ENCODE measurements at places on chromosomes 6 and 20.

- DNase-seq, result no peak
Observed at GRCh38 chr20:40471261-40471629, 217.8 kb downstream of the MAFB start.

GRCh38 chr6:166242888-166243287 is 65.3 kb downstream of the PRR18 start:
- DNase-seq, result no peak

GRCh38 chr6:62904687-62905086 is 306.6 kb upstream of the FKBP1C start:
- no peak for DNase-seq

GRCh38 chr6:27293436-27294098 is 18.5 kb downstream of the POM121L2 start:
- no peak for DNase-seq

DNA sequence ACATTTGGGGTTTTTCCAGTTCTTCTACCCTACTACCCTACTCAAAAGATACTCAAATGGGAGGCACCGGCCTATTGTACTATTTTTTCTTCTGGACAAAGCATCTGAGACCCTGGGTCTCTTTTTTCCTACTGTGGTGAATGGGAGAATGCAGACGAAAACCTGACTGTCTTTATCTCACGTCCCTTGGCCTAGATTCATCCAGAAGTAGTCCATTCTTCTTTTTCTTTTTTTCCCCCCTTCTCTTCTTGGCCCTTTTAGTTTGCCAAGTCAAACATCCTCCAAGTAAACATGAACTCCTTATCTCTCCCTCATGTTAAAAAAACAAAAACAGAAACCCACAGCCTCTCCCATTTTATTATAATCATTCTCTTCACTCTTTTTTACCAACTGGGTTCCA is 8.7 kb upstream of the ILRUN start:
- DNase-seq, result no peak

GRCh38 chr6:42599558-42599957 is 35.7 kb downstream of the UBR2 start:
- no peak for DNase-seq

DNA sequence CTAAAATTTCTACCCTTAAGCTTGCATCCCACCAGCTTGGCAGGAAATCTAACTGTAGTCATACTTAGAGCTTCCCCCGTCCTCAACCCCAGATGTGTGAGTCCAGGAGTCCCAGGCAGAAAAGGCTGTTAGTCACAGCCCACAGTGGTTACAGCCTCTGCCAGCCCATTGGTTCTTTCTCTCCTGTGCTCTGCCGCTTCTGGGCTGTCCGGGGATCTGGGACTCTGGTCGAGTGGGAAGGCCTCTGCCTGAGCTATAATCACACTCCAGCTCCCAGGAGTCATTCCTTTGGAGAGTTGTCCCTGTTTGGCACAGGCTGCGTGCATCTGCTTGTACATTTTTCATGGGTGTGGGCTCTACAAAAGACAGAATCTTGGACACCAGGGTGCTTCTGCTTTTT is 45.6 kb upstream of the FYN start:
- DNase-seq, result no peak

GRCh38 chr6:147133669-147134068 is 70.5 kb upstream of the STXBP5 start:
- no peak for DNase-seq

DNA sequence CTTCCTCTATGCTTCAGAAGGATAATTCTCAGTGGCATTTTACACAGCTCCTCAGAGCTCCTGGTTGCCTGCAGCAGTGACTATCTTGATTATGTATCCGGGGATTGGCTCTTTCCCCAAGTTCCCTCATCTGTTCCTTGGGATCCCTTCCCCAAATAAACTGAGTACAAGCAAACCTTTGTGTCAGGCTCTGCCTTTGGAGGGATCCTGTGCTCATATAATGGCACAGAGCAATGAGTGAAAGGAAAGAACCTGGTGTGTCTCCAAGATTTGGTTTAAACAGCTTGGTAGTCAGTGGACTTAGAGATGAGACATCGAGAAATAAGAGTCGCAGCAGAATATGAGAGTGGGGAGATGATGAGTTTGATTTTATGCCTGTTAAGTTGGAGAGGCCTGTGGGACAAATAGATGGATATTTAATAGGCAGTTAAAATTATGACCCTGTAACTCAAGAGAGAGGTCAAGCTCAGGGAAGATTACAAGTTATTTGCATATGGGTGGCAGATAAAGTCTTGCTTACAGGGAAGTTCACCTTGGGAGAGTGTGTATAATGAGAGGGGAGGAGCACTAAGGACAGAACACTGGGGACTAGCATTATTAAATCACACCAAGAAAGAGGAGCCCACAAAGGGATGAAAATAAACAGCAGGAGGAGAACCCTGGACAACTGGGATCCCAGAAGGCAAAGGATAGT is 44.1 kb upstream of the GCLC start:
- DNase-seq, result no peak

DNA sequence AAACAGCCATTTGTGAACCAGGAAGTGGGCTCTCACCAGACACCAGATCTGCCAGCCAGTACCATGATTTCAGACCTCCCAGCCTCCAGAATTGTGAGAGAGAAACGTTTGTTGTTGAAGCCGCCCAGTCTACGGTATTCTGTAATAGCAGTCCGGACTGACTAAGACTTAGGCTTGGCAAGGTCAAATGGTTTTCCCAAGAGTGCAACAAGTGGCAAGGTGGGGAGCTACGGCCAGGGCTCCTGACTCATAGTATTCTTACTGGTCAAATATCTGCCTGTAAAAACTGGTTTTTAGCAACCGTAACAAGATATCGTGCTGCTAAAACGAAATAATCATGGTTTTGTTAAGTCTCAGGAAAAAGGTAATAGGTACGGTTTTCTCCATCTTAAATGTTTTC is 37.8 kb downstream of the MCUR1 start:
- DNase-seq, result no peak

DNA sequence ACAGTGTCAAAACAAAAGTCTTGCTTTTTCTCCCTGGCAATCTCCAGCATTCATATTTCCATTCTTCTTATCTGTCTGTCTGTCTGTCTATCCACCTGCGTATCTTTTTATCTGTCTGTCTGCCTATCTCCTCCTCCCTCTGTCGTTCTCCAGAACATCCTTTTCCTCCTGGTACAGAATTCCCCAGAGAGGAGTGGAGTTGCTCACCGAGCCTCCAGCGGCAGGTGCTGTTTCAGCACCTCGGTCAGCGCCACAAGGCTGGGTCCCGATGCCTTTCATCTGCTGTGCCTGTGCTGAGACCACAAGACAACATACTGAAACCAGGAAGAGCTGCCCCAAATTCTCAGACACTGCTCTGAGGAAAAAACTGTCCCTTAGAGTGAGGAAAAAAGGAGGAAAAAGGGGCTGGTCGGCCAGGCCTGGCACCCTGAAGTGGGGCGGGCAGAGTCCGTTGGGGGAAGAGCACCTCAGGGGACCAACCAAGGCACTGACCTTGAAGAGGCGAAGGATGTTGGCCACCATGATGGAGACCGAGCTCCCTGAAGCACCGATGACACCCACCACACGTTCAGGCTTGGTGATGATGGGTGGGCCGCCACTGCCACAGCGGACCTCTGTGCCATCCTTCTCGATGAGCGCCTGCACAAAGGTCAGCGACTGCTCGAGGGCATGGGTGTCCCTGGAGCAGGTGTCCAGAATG is 13.3 kb downstream of the GRM4 start:
- peak; percentile 42 for DNase-seq

DNA sequence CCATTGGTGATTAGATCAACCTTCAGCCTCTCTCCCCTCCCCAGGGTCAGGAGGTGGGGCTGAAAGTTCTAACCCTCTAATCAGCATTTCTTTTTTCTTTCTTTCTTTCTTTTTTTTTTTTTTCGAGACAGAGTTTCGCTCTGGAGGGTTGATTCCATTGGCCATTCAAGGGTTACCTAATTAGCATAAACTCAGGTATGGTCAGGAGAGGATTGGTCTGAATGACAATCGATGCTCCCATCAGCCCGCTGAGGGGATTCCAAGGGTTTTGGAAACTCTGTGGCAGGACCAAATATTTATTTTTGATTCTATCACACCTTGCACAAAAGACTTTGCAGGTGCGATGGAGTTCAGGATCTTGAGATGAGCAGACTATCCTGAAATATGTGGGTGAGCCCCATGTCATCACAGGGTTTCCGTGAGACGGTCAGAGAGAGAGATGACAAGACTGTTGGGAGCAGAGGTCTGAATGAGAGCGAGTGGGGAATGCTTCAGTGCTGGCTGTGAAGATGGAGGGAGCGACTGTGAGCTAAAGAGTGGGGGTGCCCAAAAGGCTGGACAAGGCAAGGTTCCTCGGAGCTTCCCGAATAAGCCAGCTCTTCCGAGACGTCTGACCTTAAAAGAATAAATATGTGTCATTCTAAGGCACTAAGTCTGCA is 107.1 kb downstream of the BMP7 start:
- no peak for DNase-seq

DNA sequence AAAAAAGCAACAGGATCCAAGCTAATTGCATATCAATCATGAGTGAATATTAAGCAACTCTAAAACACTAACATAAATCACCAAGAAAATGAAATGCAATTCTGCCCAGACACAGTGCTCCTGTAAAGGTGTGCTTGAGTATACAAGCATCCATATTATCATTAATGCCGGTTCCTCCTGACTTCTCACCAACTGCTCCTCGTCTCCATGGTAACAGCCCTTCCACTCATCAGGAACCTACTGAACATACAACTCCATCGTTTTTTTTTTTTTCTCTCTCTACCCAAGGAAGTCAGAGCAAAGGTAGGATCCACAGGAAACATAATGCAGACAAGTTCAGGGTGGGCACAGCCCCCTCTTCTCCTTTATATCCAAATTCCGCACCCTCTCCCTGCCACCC is 12.4 kb downstream of the GABBR1 start:
- DNase-seq, result no peak

- DNase-seq, result no peak
Observed at GRCh38 chr6:349491-349921, 42.0 kb upstream of the IRF4 start.

DNA sequence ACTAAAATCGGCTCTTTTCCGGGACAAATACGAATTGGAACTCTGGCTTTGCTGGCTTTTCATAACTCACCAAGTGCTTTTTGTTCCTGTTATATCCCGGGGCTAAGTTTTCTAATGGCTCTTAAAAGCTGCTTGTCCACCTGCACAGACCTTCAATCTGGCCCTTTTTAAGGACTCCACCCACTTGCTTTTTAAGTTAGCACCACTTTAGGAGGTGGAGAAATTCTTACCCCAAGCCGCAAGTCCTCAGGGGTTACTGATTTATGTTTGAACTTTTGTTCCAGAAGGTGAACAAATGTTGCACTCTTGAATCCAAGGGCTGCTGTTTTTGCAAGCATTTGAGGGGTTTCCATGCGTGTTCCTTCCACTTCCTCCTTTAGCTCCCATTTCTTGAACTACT is 37.8 kb downstream of the FAM184A start:
- DNase-seq, result no peak

DNA sequence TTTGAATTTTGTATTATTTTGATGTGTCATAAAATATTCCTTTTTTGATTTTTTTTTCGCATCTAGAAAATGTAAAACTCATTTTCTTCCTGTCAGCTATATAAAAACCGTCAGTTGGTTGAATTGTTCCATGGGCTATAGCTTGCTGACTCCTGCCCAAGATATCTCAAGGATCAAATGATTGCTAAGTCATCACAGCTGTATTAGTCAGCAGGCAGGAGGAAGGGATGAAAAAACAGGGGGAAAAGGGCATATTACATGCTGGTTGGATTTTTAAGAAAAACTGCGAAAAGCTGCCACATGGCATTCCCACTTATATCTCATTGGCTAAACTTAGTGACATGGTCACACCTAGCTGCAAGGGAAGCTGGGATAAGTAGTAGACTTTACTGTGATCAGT is 569.9 kb downstream of the BCKDHB start:
- DNase-seq, result no peak

- no peak for DNase-seq
Observed at GRCh38 chr6:89295981-89296380, 19.1 kb downstream of the GABRR2 start.

- DNase-seq, result peak; percentile 9
Observed at GRCh38 chr6:89454300-89454699, 21.3 kb downstream of the ANKRD6 start.

DNA sequence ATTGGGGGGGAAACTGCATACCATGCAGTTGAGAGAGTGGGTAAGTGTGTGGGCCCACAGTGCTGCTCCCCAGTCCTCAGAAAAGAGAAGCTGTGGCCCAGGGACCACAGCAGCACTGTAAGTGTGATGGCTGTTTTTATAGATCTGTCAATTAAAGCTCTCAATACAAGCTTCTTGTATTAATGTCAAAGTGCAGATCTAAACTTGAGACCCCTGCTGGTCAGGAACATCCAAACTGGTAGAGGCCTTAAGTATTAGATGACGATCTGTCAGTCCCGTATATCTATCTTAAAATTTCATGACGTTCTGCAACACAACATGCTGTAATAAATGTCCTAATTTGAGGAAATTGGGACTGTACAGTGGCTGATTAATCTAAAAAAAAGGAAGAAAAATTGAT is 74.8 kb downstream of the TULP4 start:
- peak; percentile 32 for DNase-seq

GRCh38 chr6:16802071-16802470 is 40.8 kb upstream of the ATXN1 start:
- no peak for DNase-seq

DNA sequence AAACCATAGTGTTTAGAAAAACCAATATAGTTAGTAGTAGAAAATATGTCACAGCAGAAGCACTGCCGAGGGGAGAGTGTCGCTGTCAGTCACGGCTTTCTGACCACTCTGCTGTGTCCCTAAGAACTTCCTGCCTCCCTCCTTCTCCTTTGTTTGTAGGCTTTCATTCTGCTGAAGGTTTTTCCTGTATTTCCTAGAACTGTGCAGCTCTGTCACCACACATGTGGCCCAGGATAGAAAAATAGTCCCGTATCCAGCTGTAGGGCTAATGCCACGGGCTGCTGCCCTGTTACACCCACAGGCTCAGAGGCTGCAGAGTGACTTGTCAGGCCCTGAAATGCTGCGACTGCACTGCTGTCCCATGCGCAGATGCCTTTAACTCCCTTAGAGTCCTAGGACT is 52.6 kb upstream of the SYNJ2 start:
- no peak for DNase-seq

DNA sequence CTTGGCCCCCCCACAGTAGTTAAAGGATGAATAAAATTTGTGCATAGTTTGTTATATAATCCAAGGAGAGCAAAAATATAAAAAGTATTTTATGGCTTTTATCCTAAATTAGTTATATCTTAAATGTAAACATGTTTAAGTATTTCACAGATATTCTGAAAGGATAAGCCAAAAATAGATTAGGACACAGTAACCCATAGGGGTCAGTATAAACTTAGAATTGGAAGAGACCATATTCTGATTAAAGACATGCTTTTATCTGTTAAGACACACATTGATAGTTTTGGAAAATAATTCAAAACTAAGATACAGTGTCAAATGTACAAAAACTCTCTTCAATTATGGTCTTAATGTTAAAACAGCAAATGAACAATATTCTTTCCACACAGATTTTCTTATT is 4.5 kb upstream of the SERINC1 start:
- no peak for DNase-seq

GRCh38 chr6:3876866-3877265 is 27.7 kb downstream of the FAM50B start:
- no peak for DNase-seq
